IPS DF 6.9 (cell line): ENCODE measurements at places on chromosomes 12 and 14.

- no peak for DNase-seq
Observed at GRCh38 chr14:68312884-68313610, 479.8 kb downstream of the ZFP36L1 start.

- no peak for DNase-seq
Observed at GRCh38 chr12:5872745-5873144, 72.3 kb downstream of the ANO2 start.

GRCh38 chr12:88562846-88563582, 17.3 kb downstream of the KITLG start:
- DNase-seq, result no peak

GRCh38 chr12:22310275-22310674, 24.2 kb downstream of the ST8SIA1 start:
- DNase-seq, result no peak

GRCh38 chr12:109451400-109451799, 25.7 kb downstream of the KCTD10 start:
- no peak for DNase-seq

GRCh38 chr12:7884689-7885088, 12.0 kb upstream of the SLC2A14 start:
- DNase-seq, result no peak

- DNase-seq, result no peak
Observed at GRCh38 chr12:94039914-94040313, 108.5 kb upstream of the PLXNC1 start.

DNA sequence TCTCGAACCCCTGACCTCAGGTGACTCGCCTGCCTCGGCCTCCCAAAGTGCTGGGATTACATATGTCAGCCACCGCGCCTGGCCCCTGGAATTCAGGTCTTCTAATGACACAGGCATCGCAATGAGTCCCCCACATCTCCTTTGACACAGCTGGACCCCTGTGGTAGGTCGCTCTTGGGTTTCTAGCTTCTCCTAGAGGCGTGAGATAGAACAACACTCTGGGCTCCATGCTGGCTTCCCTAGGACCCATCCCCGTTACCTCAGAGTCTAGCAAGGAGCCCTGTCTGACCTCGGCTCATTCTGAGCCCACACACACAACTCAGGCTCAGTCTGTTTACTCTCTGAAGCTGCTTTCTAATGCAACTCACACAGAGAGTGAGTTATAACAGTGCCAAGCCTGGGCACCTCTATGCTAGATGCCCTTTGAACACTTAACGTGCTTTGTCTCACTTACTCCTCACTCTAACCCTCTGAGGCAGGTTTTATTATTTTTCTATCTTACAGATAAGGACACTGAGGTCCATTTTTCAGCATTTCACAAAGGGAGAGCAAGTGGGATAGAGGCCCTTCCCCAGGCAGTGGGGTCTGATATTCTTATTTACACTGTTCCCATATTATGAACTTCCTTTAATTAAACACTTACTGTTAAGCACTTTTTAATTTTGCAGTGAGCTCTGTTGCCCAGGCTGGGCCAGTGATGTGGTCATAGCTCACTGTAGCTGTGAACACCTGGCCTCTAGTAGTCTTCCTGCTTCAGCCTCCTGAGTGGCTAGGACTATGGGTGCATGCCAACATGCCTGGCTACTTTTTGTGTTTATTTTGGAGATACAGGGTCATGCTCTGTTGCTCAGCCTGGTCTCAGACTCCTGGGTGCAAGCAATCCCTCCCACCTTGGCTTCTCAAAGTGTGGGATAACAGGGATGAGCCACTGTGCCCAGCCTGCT, 40.6 kb upstream of the RBM19 start:
- no peak for DNase-seq

GRCh38 chr12:51295651-51296050, 25.4 kb upstream of the SMAGP start:
- DNase-seq, result no peak

- no peak for DNase-seq
Observed at GRCh38 chr12:5868625-5869295, 76.3 kb downstream of the ANO2 start.

- DNase-seq, result no peak
Observed at GRCh38 chr12:22377731-22378496, 43.4 kb upstream of the ST8SIA1 start.

DNA sequence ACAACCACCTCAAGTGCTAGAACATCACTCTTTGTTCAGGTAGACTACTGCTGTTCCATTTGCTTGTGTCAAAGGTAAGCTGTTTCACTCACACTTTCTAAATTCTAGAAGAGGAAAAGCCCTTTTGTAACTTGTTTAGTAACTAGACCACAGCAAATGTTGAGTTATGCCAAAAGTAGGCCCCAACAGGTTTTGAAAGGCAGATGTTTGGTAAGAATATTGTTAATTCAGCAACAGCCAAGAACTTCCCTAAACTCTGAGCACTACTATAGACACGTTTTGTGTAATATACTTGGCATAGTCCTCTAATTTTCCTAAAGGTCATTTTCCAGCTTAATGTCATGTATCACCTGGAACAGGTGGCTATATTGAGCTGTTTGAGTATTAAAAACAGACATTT, 79.0 kb downstream of the DCAF5 start:
- no peak for DNase-seq

DNA sequence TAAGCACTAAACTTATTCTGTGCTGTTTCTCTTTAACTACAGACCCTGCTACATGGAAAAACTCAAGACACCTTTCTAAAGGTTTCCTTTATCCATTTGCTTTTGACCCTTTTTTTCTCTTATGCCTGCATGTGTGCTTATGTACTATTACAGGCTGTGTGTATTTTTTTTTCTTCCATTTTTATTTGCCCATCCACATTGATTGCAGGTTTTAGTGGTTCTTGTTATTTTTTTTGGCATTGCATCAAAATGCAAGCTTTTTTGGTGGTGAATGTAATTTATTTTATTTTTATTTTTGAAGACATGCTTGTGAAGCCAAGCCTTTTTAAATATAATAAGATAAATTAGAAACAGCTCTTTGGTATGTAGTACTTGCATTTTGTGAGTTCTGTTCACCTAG, 26.7 kb downstream of the DNM1L start:
- DNase-seq, result no peak

DNA sequence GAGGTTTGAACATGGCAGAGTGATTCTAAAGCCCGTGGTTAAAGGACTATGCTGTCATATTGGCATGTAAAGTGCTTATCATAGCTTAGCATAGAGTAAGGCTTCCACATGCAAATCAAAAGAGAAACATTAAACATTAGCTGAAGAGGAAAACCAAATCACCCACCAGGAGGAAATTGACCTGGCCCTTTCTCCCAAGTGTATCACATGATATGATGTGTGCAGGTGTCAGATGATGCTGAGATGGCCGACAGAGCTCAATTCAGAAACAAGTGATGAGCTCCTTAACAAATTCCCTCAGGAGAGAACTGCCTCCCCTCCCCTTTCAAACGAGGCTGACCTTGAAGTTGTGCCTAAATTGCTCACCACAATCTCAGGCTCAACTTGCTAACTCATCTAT, 217.1 kb upstream of the BTG1 start:
- no peak for DNase-seq

DNA sequence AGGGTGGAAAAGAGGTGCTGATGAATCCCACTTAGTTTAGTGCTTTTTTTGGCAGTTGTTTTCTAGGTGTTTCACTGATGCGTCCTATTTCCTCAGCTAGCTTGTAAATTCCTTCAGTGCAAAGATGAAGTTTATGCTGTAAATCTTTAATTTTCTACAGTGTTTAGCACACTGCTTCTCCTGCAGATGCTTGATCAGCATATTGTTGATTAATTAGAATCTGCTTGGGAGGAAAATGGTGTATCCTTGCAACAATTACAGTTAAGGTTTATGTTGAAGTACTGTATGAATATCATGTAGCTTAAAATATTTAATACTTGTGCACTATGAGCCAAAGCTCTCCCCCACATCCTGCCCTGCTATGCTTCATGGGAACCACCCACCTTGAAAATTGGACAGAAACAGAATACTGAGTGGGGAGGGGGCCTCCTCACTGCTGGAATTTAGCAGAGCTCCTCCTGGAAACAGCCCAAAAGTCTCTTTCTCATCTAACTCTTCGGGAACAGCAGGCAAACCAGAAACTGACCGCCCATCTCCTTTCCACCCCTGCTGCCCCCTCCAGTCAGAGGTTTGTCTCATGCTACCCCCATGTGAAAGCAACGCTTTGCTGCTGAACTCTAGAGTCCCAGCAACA, 20.3 kb upstream of the DHRS4 start:
- DNase-seq, result no peak

GRCh38 chr12:107163413-107163812, 70.1 kb upstream of the CRY1 start:
- DNase-seq, result no peak

DNA sequence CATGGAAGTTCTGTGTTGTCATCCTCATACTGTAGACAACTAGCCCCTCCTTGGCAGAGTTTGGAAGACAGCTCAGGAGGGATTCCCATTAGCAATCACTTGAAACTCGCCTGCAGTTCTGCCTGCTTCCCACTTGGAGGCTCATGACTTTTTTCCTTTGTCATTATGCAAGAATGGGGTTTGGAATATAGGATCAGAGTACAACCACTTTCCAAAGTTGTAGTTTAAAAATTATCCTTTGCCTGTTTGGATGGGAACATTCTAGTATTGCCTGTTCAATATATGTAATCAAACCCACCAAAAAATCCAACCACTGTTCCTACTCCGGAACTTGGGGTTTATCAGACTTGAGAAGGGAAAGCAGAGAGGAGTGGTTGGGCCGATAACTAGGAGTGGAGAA, 2.1 kb upstream of the GPD1 start:
- no peak for DNase-seq

- DNase-seq, result no peak
Observed at GRCh38 chr12:805022-805632, 52.7 kb downstream of the WNK1 start.

DNA sequence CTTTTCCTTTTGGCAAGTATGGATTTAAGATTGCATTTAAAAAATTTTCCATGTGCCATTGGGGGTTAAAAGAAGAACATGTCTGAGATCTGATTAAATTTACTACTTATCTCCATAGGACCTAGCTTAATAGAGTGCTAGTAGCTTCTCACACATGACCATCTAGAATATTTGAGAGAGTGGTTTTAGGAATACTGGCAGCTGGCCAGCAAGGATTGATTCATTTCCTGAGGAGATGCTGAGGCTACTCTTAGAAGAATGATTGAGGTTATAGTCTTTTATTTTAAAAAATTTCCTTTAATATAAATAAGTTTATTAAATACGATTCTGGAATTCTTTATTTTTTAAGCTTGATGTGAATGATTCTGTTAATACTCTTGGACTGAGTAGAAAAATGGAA, 56.2 kb downstream of the MIPOL1 start:
- no peak for DNase-seq

DNA sequence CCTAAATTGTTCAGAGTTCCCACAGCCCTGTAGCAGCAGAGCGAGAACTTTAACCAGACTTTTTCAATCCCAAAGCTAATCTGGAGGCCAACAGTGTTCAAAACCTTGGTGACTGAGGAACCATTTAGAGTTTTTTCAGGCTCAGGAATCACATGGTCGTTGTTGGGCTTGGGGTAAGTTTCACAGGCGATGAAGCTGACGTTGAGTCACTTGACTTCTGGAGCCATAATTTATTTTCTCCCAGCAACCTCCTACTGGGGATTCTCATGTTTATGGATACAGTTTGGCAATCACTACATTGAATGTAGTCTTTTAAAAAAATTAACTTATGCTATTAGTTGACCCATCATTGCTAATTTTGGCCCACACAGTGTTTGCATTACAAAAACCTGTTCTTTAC, 34.5 kb downstream of the SSPN start:
- DNase-seq, result no peak

- no peak for DNase-seq
Observed at GRCh38 chr14:103382376-103382775, 2.8 kb upstream of the MARK3 start.

DNA sequence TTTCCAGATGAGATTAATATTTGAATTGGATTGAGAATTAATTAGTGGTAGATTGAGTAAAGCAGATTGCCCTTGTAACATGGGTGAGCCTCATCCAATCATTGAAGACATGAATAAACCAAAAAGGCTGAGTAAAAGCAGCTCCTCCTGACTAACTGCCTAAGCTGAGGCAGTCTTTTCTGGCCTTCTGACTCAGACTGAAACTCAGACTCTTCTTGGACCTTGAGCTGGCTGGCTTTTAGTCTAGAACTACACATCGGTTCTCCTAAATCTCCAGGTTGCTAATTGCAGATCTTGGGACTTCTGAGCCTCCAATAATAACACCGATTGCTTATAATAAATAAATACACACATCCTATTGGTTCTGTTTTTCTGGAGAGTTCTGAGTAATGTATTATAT, 24.0 kb downstream of the FKBP11 start:
- no peak for DNase-seq
